ENCODE measurements at places on chromosomes 4 and X. TPM values are rescaled to one million over a fixed set of nuclear protein-coding genes. Genes with fewer than 3 reads are reported as not detected.

DNA sequence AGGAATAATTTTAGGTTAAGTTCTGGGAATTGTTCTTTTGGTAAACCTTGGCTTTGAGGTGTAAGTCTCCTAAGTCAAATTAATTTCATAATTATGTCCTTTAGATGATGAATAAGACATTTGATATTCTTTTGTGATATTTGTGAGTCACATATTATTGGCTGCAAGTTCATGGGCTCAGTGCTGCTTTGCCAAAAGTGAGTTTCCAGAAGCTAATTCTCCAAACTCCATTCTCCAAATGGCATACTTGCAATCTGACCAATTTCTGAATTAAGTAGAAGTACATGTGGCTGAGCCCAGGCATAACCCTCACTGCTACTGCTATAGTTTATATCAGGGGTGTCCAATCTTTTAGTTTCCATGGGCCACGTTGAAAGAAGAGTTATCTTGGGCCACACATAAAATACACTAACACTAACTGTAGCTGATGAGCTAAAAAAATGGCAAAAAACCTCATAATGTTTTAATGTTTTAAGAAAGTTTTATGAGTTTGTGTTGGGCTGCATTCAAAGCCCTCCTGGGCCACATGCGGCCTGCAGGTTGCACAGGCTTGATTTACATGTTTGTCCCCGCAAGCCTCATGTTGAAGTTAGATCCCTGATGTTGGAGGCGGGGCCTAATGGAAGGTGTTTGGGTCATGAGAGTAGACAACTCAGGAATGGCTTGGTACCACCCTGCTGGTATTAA is 196.1 kb downstream of the ZNF330 start:
- H3K36me3 ChIP-seq = no peaks in the 10 kb centered on the region
- H3K4me3 ChIP-seq = no peak overlapping the region
- DNase-seq = no peak
- peaks cover 3% of the 10 kb centered on the region for H3K4me1 ChIP-seq
- no peaks in the 10 kb centered on the region for H3K27me3 ChIP-seq
- no peak overlapping the region for H3K27ac ChIP-seq

MND1 gene
- polyA plus RNA-seq = 2.4 TPM

IGFBP7 gene
- polyA plus RNA-seq = 0.38 TPM

C4orf54 gene
- not detected for polyA plus RNA-seq

DNA sequence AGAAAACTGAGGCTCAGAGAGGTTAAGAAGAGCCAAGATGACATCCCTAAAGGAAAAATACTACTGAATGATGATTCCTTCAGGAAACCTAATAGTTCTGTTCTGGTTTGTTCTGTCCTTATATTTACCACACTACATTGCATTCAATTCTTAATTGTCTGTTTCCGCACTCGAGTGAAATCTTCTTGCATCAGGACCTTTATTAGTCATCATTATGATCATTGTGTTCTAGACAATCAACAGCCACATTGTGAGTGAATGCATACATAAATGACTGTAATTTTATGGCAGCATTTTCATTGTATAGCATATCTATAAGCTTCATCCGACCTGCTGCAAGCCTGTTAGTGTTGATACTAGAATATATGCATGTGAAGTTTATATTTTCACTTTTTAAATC is 156.7 kb upstream of the FAM241A start:
- H3K4me1 ChIP-seq = no peaks in the 10 kb centered on the region
- peaks cover 6% of the 10 kb centered on the region for H3K27me3 ChIP-seq
- no peak for DNase-seq

ANTXR2 gene
- polyA plus RNA-seq = 60.7 TPM

DNA sequence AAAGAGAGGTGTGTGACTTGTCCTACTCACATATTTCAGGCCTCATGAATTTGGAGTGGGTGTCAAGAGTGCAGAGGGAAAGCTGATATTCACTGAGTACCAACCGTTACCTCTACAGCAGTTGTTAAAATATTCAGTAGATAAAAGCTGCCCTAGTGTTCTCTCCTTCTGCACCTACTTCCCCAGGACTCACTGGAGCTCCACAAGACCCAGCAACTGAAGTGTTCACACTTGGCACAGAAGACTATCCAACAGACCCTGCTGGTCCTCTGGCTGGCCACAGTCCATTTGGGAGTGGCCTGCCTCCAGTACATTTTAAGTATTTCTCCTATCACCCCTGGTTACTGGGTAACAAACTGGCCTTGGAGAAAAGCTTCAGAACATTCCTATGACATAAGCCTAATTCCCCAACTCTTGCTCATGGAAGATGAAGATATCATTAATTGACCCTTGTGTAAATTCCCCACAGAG is 70.8 kb downstream of the PPARGC1A start:
- no peak overlapping the region for H3K4me3 ChIP-seq
- H3K27ac ChIP-seq = no peak overlapping the region
- no peak for DNase-seq
- no peaks in the 10 kb centered on the region for H3K36me3 ChIP-seq

GRCh38 chr4:88006956-88007303 is 505 bp upstream of the PKD2 start:
- H3K27me3 ChIP-seq = no peaks in the 10 kb centered on the region
- peak overlapping the region; percentile 96 for H3K4me3 ChIP-seq
- H3K36me3 ChIP-seq = no peaks in the 10 kb centered on the region
- no peak overlapping the region for H3K27ac ChIP-seq
- no peak for DNase-seq

ZAR1 gene
- not detected for polyA plus RNA-seq

DNA sequence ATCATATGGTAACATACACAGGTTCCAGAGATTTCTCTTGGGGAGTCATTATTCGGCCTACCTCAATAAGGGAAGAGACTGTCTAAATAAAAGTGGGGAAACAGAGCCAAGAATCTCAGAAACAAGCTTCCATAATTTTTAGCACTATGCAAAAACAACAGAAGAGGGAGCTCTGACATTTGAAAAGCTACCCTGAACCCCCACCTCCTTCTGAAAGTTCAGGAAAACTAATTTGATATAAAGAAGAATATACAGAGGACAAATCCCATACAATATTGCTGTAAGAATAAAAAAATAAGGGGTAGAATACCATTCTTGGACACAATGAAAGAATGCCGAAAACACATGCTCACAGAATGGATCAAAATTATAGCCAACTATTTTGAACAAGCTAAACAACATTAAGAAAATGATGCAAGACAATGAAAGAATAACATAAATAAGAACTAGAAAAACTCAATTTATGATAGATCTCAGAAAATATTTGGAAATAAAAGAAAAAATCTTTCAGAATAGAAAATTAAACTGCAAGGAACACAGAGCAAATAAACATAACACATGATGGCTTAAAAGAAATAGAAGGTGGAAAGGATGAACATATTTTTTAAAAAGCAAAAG is 14.4 kb upstream of the ZNF41 start:
- H3K4me3 ChIP-seq = no peak overlapping the region
- H3K36me3 ChIP-seq = no peaks in the 10 kb centered on the region
- no peaks in the 10 kb centered on the region for H3K27me3 ChIP-seq
- H3K4me1 ChIP-seq = no peaks in the 10 kb centered on the region

DNA sequence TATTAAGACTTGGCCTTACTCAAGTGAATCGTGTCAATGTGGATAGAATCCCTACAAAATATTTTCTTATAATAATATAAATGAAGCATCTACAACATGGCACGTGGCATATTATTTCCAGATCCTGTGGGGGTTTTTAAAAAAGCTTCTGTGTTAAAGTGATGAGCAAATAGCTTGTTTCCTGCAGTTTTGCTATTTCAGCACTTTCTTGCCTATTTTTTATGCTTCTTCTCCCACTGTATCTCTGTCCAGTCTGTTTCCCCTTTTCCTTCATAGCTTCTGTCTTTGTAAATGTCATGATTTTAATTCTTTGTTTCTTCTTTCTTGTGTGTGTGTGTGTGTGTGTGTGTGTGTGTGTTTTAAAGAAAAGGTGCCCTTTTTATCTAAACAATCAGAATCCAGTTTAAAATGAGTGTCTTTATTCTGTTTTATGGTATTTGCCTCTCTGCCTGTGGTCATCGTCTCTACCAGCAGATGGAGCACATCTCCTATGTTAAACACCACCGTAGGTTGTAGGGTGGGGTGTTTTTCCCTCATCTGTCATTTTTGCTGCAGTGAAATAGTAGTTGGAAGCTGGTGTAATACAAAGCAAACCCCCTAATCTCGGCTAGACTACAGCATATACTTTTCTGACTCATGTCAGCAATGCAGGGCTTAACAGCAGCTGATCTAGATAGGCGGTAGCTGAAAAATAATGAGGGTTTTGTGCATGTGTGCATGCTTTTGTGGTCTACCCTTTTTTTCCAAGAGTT is 33.1 kb downstream of the FTHL17 start:
- H3K36me3 ChIP-seq = no peaks in the 10 kb centered on the region
- H3K4me1 ChIP-seq = no peaks in the 10 kb centered on the region
- no peak overlapping the region for H3K4me3 ChIP-seq
- DNase-seq = peak; percentile 40

DNA sequence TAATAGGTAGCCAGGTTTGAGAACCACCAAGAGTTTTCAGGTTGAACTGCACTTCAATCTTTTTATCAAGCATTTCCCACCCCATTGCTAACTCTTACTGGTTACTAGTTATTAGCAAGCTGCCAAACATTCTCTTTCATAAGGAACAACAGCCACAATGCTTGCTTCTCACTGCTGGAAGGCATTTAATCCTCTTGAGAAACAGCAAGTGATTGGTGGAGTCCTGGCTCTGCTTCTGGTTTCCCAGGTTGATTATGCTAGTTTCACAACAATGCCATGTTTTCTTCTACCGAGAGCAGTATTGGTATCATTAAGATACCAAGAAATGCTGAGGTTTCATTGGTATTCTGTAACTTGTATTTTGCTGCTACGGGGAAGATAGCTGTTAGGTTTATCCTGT is 32.2 kb upstream of the TXLNG start:
- H3K36me3 ChIP-seq = peaks cover 56% of the 10 kb centered on the region
- DNase-seq = no peak
- H3K27ac ChIP-seq = no peak overlapping the region
- no peaks in the 10 kb centered on the region for H3K27me3 ChIP-seq
- H3K4me3 ChIP-seq = no peak overlapping the region
- H3K4me1 ChIP-seq = no peaks in the 10 kb centered on the region

TENM3 gene
- 10.4 TPM for polyA plus RNA-seq

GRCh38 chr4:94711635-94712034 is 46.1 kb upstream of the BMPR1B start:
- DNase-seq = no peak
- no peak overlapping the region for H3K4me3 ChIP-seq
- no peaks in the 10 kb centered on the region for H3K4me1 ChIP-seq
- H3K36me3 ChIP-seq = no peaks in the 10 kb centered on the region
- H3K27me3 ChIP-seq = no peaks in the 10 kb centered on the region

GRCh38 chrX:153802513-153803045 is 8.1 kb downstream of the SSR4 start:
- H3K4me1 ChIP-seq = no peaks in the 10 kb centered on the region
- H3K4me3 ChIP-seq = no peak overlapping the region

TEX13D gene
- polyA plus RNA-seq = not detected

MID2 gene
- 0.16 TPM for polyA plus RNA-seq

DNA sequence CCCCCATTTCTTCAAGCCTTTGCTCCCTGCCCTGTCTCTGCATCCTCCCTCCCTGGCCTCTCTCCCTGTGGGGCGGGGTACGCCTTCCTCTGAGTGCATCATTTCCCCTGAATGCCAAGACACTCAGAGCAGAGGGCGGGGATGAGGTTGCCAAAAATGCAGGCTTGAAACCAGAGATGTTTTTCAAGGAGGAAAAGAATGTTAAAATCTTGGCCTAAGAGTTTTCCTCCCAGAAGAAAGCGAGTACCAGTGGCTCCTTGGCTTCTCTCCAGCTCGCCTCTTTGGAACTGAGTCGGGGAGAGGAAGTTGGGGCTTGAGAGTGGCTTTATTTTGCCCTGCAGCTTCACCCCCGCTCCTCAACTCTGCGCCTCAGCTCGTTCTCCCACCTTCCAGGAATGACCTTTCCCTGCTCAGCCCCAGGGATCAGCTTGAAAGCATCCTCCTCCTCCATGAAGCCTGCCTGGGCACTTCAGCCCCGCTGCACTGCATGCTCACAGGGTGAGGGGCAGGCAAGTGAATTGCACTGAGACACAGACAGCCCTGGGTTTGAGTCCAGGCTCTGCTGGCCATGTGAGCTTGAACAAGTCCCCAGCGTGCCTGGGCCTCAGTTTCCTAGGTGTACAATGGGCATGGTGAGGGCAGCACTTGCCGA is 57.5 kb upstream of the SORCS2 start:
- H3K4me1 ChIP-seq = no peaks in the 10 kb centered on the region
- peak overlapping the region; percentile 7 for H3K27ac ChIP-seq
- DNase-seq = no peak
- no peaks in the 10 kb centered on the region for H3K27me3 ChIP-seq
- H3K4me3 ChIP-seq = no peak overlapping the region

- H3K27me3 ChIP-seq = no peaks in the 10 kb centered on the region
- no peak overlapping the region for H3K4me3 ChIP-seq
- DNase-seq = no peak
- H3K4me1 ChIP-seq = no peaks in the 10 kb centered on the region
- no peaks in the 10 kb centered on the region for H3K36me3 ChIP-seq
These were observed 59.7 kb downstream of the MAB21L2 start for GRCh38 chr4:150641612-150642011.

- no peaks in the 10 kb centered on the region for H3K4me1 ChIP-seq
- H3K27ac ChIP-seq = no peak overlapping the region
- no peaks in the 10 kb centered on the region for H3K27me3 ChIP-seq
- no peak for DNase-seq
- no peak overlapping the region for H3K4me3 ChIP-seq
These were observed 110.5 kb downstream of the IL1RAPL1 start for GRCh38 chrX:28697732-28698131.

NEUROG2 gene
- polyA plus RNA-seq = not detected

DNA sequence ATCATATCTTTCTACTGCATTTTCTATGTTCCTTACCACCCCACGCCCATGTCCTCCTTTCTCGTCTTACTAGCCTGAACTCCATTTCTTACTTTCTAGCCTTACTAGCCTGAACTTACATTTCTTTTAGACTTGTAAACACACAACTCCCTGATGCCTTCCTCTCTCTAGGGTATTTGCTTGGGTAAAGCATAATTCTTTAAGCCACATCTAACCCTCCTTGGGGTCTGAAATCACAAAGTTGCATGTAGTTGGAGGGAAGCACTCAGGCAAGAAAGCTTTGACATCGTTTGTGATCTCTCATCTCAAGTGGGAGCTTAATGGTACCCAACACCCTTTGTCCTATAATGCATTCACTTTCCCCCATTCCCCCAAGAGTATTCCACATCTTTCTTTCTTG is 124.4 kb downstream of the SPOCK3 start:
- no peak overlapping the region for H3K27ac ChIP-seq
- no peak overlapping the region for H3K4me3 ChIP-seq
- DNase-seq = no peak
- no peaks in the 10 kb centered on the region for H3K27me3 ChIP-seq

Data from SK-N-SH (cell line).